ENCODE measurements at places on chromosomes 11 and 22.

DNA sequence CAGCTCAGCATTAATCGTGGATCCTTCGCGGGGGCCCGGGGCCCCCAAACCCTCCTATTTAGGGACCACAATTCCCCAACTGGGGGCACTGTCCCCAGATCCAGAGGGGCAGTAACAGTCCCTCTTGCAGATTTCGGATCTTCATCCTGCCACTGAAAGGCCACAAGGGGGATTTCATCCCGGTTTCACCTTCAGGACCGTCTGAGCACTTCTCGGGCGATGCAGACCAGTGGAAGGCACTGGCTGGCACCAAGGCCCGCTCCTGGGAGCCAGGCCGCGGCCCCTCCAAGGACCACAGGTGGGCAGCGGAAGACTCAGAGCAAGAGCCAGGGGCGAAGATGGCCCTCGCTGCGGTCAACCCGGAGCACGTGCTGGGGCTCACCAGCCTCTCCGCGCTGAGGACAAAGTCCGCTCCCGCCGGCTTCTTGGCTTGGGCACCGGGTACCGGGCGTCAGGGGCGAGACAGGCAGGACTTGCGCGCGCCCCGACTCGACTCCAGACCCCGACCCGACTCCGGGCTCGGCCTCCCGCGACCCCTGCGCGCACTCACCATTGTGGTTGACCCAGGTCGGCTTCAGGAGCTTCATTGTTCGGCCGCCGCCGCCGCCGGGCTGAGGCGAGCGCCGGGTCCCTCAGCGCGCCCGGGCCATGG lies 517 bp downstream of the HIRA start:
- DNase-seq = no peak

- no peak for DNase-seq
Measured at GRCh38 chr11:77351281-77351886, 49.9 kb upstream of the GDPD4 start.

DNA sequence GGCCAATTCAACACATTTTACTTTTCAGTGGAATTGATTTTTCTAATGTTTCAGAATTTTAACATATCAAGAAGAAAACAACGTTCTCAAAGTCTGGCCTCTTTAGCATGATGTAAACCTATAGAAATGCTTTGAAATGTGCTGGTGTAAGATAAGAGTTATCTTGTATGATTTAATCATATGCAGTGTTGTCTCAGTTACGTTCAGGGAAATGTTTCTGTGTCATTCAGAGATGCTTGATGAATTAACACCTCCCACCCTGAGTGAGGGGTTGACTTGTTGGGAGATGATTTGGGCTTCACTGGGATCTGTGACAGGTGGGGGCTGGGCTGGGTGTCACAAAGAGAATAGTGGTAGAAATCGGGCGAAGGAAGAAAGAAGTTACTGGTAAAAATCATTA lies 15.7 kb upstream of the MYO18B start:
- no peak for DNase-seq

- DNase-seq = no peak
Measured at GRCh38 chr11:31767685-31768084, 43.4 kb downstream of the PAX6 start.

DNA sequence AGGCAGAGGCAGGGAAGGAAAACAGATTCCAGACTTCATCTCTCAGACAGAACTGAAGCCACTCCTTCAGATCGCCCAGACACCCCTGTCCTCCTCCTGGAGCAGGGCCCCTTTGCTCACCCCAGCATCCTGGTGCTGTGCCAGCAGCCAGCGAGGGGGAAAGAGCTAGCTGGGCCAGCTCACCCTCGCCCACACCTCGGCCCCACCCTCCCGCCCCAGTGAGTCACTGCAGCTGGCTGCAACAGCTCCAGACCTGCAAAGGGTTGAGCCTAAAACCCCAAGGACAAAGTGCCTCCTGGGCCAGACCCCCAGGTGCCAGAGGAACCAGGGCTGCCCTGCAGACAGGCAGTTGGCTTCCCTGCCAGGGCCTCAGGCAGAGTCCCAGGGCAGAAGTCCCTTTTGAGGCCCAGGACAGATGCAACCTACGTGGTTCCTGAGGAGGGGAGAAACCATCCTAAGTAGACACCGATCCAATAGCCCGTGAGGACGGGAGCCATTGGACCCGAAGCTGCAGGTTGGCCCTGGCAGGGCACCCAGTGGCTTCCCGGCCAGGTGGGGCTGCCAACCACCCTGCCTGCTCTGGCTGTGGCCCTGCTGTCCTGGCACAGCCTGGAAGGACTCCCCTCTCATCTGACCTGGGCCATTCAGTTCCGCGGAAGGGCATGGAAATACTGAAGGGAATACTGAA lies 7.2 kb downstream of the AHNAK start:
- DNase-seq = no peak

DNA sequence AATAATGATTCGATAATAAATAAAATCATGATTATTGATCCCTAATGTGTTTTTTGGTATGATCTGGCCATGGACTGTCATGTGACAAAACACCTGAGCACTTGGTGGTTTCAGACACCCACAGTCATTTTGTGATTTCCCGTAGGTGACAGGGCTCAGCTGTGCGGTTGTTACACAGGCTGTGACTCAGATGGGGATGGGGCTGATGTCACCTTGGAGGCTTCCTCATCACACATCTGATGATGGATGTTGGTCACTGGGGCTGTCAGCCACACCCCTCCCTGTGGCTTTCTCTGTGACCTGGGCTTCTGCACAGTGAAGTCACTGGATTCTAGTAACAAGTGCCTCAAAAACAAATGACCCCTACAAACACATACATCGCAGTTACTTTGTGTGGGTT lies 995.1 kb downstream of the BRD1 start:
- DNase-seq = no peak

GRCh38 chr11:67285541-67286498 lies 3.3 kb upstream of the ANKRD13D start:
- peak; percentile 40 for DNase-seq

GRCh38 chr22:44969817-44970216 lies 40.0 kb downstream of the PHF21B start:
- DNase-seq = no peak

DNA sequence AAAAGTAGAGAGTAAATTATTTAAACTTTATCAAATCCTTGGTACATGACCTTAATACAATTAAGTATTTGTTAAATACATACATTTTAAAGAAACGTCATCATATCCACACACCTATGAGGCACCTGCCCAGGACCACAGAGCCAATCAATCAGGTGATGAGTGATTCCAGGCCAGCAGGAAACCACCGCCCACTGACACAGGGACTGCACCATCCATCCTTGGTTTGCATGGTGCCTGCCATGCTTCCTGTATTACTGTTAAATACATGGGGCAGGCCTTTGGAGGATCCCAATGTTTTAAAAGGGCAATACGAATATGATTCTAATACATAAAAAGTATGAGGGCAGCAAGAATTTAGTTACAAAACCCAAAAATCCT lies 7.0 kb upstream of the TBC1D10A start:
- no peak for DNase-seq

DNA sequence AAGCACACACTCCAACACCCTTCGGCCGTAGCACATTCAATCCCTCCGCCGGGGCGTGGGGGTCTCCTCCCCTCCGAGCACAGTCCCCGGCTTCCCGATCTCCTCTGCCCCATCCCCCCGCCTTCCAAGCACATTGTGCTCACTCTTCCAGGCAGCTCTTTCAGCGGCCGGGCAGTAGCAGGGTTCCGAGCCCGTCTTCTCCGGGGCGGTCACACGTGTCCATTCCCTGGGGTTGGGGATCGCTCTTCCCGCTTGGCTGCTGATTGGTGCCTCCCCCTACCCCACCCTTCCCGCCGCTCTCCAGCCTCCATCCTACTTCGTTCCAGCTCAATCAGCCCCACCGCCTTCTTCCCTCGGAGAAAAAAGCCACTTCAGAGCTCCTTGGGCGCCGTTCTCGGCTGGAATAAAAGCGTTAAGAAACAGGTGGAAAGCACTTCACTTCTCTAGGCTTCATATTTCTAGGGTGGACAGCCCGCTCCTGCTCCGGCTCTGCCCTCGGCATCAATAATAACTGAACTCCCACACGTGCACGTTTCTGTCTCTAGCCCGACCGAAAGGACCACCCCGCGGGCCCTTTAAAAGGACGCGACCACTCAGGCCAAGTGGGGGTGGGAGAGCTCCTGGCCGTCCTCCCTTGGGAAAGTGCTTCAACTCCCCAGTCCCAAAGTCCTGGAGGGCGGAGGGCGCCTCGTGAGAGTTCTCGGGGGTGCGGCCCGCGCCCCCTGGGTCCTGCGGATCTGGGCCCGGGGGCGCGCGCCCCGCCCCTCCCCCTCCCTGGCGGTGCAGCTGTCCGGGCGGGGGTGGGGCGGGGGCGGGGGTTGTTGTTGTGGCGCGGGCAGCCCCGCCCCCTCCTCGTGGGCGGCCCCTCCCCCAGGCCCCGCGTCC lies 464 bp upstream of the CECR2 start:
- DNase-seq = no peak

- no peak for DNase-seq
Measured at GRCh38 chr11:107683061-107683460, 28.8 kb downstream of the SLN start.

GRCh38 chr22:22720201-22720723 lies 75.8 kb downstream of the GGTLC2 start:
- peak; percentile 8 for DNase-seq

- DNase-seq = peak; percentile 85
Measured at GRCh38 chr11:118929501-118930093, 3.9 kb upstream of the BCL9L start.

- no peak for DNase-seq
Measured at GRCh38 chr11:122138744-122139594, 23.0 kb upstream of the BLID start.

DNA sequence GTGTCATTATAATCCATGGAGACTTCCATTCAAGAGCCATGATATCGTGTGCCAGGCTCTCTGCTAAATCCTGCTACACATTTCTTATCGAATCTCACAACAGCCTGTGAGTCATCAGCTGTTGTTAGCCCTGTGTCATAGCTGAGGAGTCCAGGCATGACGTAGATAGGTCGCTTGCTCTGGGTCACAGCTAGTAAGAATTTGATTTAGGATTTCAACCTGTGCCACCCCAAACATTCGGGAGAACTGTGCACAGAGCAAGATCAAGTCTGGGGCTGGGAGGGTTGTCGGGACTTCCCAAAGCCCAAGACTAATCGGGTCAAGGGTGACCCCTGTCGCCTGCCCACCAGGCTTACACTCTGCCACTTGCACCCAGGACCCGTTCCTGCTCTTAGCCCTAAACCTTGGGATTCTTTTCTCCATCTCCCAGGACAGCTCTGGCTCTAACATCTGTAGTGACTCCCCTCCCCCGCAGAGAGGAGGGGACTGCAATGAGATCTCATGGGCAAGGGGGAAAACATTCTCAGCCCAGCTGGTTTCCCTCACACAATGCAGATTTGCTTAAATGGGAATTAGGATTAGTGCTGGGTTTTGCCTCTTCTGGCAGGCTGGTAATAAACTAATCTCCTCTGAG lies 34.3 kb downstream of the TSPAN18 start:
- DNase-seq = no peak

- peak; percentile 81 for DNase-seq
Measured at GRCh38 chr22:33920927-33921524, 750 bp upstream of the LARGE1 start.

- DNase-seq = no peak
Measured at GRCh38 chr11:60867871-60868681, 734 bp downstream of the ZP1 start.

- no peak for DNase-seq
Measured at GRCh38 chr11:98260983-98261382, 759.8 kb upstream of the CNTN5 start.

Data from central memory CD4-positive, alpha-beta T cell (primary cell).